ENCODE measurements at places on chromosomes 7 and 10.

DNA sequence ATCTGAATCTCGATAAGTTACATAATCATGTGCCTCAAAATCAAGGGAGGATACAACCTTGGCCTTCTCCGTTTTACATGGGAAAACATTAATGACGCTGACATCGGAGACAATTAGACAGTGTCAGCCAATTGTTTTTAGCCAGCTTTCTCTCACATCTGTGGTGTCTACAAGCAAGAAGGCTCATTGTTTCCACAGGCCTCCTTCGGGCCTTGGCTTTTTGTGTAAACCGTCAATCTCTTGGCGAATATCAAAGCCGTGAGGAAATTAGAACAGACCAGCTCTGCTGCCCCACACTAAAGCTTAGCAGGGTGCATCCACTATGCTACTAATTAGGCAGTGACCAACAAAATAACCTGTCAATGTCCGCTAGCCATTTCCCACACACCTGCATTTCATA, 43.2 kb downstream of the VAX1 start:
- DNase-seq, result no peak

GRCh38 chr7:32648408-32649156, 153.3 kb downstream of the AVL9 start:
- no peak for DNase-seq

- DNase-seq, result no peak
Observed at GRCh38 chr7:92832534-92833023, 3.8 kb downstream of the CDK6 start.

DNA sequence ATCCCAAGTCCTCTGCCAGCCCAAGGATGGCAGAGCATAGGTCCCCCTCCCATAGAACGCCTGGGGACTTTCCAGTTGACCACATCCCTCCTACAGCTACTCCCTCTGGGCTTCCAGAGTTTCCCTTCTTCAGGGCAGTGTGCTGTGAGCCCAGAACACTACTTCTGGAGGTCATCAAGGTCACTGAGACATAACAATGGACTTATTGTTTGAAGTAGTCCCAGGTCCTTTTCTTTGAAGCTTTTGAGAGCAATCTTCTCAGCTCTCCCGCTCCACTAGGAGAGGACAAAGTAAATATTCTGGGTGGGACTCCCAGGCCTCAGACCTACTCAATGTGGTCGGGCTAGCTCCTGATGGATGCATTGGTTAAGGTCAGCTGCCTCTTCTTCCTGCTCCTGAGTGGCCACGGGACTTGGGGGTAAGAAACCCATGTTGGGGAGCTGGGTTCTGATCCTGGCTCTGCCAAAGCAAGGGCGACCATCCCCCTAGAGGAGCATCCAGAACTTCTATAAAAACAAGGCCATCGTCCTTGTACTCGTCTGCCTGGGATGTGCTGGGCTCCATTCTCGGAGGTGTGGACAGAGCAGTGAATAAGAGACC, 83.5 kb upstream of the DDC start:
- peak; percentile 36 for DNase-seq

DNA sequence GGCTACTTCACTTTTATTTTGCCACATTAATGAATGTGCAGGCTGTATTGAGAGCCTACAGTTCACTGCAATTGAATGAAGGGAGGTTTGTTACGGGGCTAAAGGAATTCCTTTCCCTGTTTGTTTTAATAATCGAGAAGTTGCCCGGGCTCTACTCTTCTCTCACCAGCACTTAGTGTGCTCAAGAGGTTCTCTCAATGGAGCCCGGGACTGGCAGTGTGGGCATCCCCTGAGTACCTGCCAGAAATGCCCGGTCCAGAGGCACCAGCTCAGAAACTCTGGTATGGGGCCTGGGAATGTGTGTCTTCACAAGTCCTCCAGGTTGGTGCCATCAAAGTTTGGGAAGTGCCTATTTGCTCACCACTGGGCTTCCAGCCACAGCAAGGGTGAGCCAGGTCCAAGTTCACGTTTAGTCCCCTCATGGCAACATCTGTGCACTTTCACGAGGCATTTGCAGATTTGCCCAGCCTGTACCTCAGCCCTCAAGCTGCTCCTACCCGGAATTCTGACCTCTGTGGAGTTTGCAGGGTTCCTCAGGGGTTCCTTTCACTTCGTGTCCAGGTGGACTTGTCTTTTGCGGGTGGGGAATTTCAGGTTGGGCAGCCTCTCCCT, 622.4 kb downstream of the SDK1 start:
- no peak for DNase-seq

DNA sequence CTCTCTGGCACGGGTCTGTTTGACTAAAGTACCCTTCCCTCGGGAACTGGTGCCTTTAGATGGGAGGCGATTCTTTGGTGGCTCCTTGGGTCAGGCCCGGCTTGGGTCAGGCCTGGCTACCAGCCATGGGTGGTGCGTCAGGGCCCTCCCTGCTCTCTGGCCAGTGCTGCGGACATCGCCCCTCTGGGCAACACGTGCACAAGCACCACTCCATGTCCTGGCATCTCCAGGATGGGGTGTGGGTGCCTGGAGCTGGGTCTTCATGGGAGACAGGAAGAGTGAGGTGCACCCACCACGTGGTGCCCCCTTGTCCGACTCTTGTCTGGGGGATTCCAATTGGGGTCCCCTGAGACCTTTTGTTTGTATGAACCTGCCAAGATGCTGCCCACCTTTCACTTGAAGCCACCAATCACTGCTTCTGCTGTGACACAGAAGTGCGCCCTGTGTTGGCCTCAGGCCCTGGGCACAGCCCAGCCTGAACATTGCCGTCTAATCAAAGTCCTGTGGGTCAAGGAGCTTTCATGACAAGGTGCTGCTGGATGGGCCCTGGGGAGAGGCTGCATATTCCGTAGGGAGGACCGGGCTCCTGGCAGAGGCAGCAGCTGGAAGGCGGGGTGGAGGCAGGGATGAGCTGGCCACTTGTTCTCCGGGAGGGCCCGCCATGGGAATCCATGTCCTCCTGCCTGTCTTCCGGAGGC, 11.1 kb upstream of the PWWP2B start:
- DNase-seq, result no peak

DNA sequence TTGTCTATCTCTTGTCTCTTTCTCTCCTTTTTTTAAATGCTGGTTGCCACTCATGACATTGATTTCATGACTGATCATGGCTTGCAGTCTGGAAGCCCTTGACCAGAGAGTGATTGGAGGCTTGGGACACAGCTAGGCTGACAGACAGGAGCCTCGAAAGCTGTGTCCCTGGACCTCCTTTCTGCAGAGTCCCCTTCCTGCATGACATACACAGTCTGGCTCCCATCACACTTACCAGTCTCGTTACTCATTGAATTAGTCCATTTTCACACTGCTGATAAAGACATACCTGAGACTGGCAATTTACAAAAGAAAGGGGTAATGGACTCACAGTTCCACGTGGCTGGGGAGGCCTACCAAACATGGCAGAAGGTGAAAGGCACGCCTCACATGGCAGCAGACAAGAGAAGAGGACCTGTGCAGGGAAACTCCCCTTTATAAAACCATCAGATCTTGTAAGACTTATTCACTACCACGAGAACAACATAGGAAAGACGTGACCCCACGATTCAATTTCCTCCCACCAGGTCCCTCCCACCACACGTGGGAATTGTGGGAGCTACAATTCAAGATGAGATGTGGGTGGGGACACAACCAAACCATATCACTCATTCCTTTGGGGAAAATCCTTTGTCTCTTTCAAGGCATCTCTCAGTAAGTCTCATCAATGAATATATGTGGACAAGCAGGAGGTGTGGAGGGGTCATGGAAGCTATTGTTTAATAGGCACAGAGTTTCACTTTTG, 102.3 kb downstream of the TBXAS1 start:
- no peak for DNase-seq

Measured in dermis microvascular lymphatic vessel endothelial cell (primary cell).